ENCODE measurements at places on chromosomes 6 and 20.

GRCh38 chr20:39876976-39877635 is 811.9 kb downstream of the MAFB start:
- DNase-seq: no peak

DNA sequence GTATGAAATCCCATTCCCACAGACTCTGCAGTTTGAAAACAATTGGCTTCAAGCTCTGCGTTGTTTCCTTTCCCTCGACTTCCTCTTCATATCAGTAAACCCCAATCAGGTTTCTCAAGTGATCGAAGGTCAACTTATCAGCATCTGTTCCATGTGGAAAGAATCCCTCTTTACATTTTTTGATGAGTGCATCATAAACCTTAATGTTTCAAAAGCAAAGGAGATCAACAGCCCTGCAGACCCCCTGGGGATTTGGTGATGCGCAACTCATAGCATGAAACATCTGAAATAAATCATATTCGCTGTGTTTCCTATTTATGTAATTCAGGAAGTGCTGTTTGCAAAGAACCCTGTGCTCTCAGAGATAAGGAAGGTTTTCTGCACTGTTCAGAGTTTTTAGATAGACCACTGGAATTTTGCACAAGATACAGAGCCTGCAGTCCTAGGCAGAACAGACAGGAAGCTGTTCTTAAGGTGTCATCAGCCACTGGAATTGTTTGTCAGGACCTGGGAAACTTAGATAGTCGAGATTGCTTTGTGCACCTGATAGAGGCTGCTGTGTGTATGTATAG is 216.0 kb downstream of the HIVEP2 start:
- DNase-seq: no peak

DNA sequence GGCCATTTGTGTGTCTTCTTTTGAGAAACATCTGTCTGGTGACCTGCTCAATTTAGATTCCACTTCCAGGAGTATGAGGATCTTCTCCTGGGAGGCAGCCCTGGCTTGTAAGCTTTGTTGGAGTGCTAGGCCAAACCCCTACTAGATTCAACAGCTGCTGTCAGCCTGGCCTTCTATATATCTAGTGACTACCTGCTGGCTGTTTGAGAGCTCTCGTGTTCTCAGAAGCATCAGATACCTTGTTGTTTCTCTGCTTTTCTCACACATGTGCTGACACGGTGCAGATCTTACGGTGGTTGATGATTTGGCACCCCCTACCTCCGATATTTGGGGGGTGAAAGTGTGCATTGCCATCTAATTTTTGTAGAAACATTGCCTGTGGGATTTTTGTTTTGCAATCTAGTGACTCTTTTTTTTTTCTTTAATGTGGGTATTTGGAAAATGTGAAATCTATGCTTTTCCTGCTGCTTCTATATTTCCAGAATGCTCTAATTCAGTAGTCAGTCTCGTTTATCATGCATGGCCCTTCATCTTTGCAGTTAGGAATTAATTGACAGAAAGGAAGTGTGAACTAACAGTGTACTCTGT is 4.7 kb downstream of the CCN2 start:
- no peak for DNase-seq

- no peak for DNase-seq
Observed at GRCh38 chr20:61263084-61263695, 11.1 kb downstream of the CDH4 start.

DNA sequence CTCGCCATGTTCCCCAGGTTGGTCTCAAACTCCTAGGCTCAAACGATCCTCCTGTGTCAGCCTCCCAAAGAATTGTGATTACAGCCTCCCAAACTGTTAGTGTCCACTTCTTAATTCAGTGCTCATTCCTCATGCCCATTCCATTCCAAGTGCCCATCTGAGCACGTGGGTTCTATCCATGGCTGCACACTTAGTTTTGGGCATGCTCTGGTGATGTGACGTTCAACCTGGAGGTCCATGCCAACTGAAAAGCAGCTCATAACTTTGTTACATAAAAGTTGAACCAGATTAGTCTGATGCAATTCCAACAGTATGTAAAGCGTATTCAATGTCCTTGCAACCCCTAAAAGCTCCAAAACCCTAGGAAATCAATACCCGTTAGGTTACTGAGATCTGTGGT is 11.5 kb downstream of the SNX9 start:
- no peak for DNase-seq

DNA sequence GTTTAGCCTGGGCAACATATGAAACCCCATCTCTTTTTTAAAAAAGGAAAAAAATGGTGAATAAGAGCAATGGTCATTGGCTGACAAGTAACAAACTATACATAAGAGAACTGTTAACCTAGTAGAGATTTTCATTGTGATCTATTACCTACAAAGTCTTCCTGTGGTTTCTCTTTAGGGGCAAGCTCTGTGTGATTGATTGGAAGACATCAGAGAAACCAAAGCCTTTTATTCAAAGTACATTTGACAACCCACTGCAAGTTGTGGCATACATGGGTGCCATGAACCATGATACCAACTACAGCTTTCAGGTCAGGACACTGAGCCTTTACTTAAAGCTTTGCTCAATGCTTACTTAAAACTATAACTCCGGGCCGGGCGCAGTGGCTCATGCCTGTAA is 19.2 kb downstream of the MGME1 start:
- no peak for DNase-seq

DNA sequence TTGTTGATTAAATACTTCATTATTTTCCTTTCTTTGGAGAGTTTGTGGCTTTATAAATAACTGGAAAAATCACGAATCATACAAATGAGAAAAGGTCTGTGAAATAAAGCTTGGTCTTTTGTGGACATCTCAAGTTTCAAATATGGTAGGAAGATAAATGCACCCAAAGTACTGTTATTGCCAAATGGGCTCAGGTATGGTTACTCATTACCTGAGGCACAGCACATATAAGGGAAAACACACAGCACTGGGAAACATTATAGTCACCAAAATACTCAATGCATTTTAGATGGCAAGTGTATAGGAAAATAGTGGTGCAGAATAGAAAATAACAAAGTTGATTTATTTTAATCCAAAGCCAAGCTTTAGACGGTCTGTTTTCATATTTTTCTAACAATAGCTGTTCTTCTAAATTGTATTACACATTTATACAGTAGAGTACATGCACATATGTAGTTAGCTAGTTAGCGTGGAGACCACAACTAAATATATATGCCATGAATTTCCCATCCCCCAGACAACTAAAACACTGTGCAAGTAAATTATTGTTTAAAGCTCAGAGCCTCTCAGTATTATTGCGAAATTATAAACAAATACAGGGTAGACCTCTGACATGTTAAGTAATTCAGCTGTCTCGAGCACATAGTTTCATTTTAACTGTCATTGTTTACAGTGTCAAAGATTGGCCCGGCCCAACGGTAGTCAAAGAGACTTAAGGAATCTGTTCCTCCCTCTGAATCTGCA is 336.0 kb downstream of the SYNE1 start:
- no peak for DNase-seq

DNA sequence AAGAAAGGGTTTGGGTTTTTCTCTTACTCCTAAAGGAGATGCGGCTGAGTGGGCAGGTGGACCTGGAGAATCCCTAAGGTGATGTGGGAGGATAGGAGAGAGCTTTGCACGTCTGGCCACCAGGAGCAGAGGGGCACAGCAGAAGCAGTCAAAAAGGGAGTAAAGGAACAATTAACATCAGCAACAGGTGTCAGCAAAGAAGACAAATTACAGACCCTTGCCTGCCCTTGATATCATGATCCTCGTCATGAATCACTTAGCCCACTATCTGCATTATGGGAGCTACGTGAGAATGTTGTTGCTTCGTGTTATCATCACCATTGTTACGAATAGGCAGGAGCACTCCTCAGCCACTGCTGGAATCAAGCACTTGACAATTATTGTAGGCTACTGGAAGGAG is 25.5 kb upstream of the ARG1 start:
- DNase-seq: no peak

GRCh38 chr20:57749869-57750268 is 40.1 kb upstream of the PMEPA1 start:
- DNase-seq: no peak

GRCh38 chr6:24931718-24932691 is 3.8 kb downstream of the RIPOR2 start:
- DNase-seq: no peak

- no peak for DNase-seq
Observed at GRCh38 chr6:27472182-27472616, 706 bp downstream of the ZNF184 start.

GRCh38 chr6:11278207-11278559 is 45.7 kb upstream of the NEDD9 start:
- DNase-seq: no peak

DNA sequence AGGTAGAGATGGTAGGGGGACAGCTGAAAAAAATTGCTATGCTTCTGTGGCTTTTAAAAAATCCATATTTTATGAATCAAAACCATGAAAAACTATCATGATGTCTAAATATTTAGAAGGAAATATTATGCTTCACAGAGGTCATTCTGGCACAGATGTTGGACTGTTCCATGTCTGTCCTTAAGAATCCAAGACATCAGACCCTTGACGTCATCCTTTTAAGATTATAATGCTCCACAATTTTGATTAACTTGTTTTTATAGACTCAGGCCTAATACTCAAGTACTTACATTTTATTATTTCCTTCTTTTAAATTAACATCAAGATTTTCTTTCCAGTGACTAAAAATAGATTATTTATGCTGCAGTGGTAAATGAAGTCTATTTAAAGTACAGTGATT is 29.7 kb downstream of the FILIP1 start:
- no peak for DNase-seq

- no peak for DNase-seq
Observed at GRCh38 chr6:85078058-85078457, 313.7 kb upstream of the TBX18 start.

GRCh38 chr6:105601541-105602236 is 198.8 kb upstream of the PREP start:
- DNase-seq: no peak

- no peak for DNase-seq
Observed at GRCh38 chr6:20098267-20098876, 113.9 kb downstream of the MBOAT1 start.

DNA sequence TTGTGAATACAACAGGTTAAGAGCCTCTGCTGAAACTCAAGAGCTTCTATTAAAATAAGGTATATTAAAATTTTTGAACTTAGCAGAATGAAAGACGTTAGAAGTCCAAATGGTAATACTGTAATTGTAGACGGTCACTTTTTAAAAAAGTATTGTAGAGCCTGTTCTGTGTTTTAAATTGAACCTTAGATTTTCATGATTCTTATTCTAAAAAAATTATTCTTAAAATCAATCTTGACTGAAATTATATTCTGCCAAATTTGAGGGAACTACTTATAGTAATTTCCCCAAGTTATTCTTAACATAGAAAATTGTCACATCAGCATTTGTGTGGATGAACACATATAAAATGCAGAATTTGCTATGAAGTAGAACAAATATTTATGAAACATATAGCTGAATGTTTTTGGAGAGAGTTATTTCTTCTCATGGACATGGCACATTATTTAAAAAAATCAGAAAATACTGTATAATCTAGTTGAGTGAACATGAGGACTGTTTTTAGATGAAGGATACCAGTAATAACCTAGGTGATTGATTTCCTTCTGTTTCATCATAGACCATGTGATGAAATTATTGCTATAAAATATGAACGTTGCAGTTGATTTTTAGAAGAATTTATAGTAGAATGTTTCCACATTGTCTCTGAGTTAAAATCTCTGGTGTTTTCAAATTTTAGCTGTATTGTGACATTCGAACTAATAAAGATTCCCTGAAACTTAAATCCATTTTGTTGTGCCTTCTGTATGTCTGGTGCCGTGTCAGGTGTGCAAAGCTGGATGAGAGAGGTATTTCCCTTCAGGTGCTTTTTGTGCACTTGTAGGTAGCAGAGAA is 2.8 kb downstream of the TBPL1 start:
- no peak for DNase-seq

- DNase-seq: no peak
Observed at GRCh38 chr20:48930035-48930434, 8.5 kb downstream of the ARFGEF2 start.

- DNase-seq: no peak
Observed at GRCh38 chr20:34729416-34729815, 25.3 kb downstream of the TP53INP2 start.

DNA sequence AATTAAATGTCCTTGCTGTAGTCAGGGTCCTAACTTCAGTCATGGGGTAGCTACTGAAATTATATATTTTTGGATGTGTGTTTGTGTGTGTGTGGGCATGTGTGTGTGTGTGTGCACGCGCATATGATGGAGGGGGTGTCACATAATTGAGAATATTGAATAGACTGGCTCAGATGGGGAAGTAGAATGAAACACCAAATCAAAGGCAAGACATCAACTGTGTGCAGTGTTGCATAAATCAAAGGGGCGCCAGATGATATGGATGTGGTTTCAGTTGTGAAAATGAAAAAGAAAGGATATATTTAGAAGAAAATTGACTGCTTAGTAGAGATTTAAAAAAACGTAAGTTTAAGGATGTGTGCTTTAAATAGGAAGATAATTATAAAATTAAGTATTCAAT is 144.2 kb upstream of the CEP162 start:
- DNase-seq: no peak

- no peak for DNase-seq
Observed at GRCh38 chr6:32692019-32692418, 25.6 kb upstream of the HLA-DQB1 start.

Data from cortex of kidney (tissue), 1 donor.